ENCODE measurements at places on chromosomes 4 and X.

DNA sequence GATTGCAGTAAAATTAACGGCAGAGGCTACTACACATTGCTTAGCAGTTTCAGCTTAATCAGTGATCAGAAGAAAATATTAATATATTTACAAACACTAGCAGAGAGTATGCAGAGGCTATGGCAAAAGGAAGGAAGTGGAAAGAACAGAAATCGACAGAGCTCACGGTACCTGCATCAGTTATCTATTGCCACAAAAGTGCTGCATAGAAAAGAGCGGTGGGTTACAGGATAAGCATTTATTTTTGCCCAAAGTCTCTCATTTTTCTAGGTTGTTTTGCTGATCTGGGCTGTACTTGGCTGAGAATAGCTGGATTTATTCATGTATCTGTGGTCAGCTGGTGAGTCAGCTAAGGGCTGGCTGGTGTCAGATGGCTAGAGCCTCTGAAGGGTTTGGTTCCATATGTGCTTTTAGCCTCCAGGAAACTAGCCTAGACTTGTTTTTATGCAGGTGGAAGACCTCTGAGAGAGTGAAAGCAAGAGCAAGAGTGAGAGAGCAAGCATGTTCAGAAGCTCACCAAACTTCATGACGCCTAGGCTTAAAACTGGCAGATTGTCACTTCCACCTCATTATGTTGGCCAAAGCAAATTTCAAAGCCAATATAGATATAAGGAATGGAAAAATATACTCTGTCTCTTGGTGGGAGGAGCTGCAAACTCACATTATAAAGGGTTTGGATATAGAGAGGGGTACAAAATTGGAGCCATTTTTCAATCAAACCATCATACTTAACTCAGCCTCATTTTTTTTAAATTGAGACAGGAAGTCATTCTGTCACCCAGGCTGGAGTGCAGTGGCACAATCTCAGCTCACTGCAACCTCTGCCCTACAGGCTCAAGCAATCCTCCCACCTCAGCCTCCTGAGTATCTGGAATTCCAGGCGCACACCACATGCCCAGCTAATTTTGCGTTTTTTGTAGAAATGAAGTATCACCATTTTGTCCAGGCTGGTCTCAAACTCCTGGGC is 153.2 kb upstream of the RPL34 start:
- no peak for DNase-seq

- DNase-seq: no peak
Observed at GRCh38 chrX:13468096-13468495, 101.3 kb upstream of the EGFL6 start.

- DNase-seq: no peak
Observed at GRCh38 chr4:49221209-49221608, 235.1 kb downstream of the CWH43 start.

DNA sequence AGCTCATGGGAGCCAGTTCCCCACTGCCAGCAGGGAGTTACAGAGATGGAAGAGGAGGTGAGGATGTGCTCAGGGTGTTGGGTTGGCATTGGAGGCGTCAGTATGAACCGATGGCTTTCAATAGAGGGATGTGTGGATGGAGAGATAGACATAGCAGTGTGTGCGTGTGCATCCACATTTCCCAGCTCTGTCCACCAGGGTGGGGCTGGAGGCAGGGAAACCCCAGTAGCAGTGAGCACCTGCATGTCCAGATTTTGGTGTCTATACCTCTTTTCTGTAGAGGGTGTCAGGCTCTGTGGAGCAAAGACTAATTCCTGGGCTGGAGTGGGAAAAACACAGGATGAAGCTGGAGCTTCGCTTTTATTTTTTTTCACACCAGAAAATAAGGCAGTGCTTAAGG is 37.2 kb upstream of the HGFAC start:
- no peak for DNase-seq

GRCh38 chr4:94798808-94799207 is 41.1 kb downstream of the BMPR1B start:
- DNase-seq: no peak

DNA sequence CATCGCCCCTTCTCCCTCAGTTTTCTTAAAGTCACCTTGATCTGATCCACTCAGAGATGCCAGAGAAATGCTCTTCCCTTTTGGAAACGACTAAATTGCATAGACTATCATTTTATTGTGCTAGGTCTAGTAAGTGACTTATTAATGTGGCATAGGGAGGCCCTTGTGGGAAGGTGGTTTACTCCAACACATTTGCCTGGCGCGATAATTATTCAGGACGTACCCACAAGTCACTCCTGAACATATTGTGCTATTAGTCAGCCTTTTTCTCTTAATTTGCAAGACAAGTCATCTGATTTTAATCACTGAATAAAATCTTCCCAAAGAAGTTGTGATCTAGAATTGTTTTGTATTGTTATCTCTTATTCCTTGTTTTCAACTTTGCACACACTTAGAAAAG is 7.6 kb downstream of the ENPEP start:
- DNase-seq: no peak

- no peak for DNase-seq
Observed at GRCh38 chr4:163391756-163392155, 48.1 kb downstream of the NPY5R start.

- DNase-seq: no peak
Observed at GRCh38 chr4:47145630-47146029, 114.3 kb downstream of the GABRB1 start.

DNA sequence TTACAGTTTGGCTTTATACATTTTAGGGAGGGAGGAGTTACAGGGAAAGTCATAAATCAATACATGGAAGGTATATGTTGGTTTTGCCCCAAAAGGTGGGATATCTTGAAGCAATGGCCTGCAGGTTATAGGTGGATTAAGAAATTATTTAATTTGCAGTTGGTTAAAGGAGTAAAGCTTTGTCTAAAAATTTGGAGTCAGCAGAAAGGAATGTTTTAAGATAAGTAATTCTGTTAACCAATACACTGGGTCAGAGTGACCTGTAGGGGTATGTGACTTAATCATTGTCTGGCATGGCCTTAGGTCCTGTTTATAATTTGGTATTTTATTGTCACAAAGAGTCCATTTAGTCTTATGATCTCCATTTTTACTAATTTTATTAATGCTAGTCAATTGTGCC is 115.0 kb downstream of the AGTR2 start:
- DNase-seq: no peak

GRCh38 chr4:187474238-187474637 is 521.3 kb upstream of the ZFP42 start:
- DNase-seq: no peak

DNA sequence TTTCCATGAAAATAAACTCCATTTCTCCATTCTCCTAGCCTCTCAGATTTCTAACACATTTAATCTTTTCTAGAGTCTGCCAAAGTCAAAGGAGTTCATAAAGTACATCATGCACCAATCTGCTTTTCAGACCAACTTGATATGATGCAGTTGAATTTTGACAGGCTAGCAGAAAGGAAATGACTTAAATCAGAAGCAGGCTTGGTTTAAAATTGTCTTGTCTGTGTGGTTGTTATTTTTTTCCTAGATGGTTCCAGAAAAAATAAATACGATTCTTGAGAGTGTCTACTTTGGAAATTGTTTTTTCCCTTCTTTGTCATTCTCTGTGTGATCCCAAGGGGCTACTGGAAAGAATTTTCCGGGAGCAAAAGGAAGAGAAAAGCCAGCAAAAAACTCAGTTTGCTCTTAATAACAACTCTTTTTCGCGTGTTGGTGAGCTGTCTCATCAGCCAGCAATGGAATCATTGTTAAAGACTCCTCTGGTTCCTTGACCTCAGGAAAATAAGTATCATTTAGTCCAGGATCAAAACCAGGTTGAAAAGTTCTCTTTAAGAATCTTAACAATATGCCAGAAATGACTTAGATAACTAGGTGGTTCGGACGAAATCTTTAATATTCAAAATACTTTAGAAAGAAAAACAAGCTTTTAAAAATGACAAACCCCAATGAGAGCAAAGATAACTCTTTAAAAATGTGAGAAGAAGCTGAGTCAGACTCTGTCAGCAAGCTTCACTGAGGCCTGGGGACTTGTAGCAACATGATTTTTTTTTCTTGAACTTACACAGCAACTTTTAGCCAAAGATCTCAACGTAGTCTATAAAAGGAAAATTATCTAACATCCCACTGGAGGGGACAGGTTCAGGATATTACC is 49.7 kb upstream of the GAB1 start:
- no peak for DNase-seq

- no peak for DNase-seq
Observed at GRCh38 chr4:140666889-140667614, 89.1 kb downstream of the TBC1D9 start.

GRCh38 chr4:21596521-21596920 is 352.1 kb downstream of the KCNIP4 start:
- no peak for DNase-seq
